ENCODE measurements at places on chromosomes 3 and 15.
A peak's percentile ranks its signal among the peaks of the same experiment; 100 is the strongest.

- DNase-seq = peak; percentile 9
Observed at GRCh38 chr3:180926526-180926925, 14.1 kb downstream of the FXR1 start.

GRCh38 chr3:45776611-45777010 lies 19.7 kb downstream of the SLC6A20 start:
- DNase-seq = no peak

DNA sequence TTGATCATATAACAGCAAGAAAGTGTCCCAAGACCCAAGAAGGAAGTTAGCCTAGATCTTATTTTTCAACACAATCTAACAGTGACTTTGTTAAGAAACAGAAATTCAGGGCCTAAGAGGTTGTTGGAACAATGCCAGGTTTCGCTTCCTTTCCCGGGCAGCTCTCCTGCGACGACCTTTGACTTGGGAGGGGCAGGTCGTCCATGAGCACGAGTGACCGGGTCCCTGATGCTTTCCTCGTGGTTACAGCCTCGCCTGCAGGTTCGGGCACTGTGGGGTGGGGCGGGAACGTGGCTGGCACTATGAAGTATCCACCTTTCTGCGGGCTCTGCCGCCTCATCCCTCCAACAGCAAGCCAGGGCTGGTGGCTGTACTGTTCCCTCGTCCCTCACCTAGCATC lies 90.1 kb upstream of the RGMA start:
- no peak for DNase-seq

- DNase-seq = no peak
Observed at GRCh38 chr3:172447611-172448579, at the start of gene GHSR. TSS of gene GHSR (minus strand) at chr3:172448456. CDS start at chr3:172448413, 43 bp downstream.

DNA sequence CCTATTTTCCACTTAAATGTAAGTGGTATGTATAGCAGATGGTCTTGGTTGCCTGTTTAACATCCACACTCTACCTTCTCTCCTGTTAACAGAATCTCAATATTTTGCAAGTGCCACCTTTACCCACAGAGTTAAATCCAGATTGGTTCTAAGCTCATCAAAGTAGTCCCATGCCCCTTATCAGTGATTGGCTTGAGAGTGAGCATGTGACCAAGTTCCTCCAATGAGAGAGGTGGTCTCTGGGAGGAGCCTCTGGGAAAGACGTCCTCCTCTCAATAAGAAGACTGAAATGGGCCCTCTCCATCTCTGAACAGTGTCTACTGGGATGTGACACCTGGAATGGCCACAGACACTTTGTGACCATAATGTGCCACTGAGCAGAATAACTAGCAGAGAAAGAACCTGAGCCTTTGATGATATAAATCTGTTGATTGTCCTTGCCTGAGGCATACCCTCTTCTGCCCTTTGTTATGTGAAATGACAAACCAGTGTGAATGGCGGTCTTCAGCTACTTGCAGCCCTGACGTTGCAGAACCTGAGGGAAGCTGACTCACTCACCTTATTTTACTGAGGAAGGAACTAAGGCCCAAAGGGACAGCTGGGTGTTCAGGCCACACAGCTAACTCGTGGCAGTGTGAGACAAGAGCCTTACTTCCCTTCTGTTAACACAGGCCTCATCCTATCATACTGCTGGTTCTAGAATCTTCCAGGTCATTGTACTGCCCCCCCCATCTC lies 42.4 kb upstream of the LARS2 start:
- DNase-seq = no peak

DNA sequence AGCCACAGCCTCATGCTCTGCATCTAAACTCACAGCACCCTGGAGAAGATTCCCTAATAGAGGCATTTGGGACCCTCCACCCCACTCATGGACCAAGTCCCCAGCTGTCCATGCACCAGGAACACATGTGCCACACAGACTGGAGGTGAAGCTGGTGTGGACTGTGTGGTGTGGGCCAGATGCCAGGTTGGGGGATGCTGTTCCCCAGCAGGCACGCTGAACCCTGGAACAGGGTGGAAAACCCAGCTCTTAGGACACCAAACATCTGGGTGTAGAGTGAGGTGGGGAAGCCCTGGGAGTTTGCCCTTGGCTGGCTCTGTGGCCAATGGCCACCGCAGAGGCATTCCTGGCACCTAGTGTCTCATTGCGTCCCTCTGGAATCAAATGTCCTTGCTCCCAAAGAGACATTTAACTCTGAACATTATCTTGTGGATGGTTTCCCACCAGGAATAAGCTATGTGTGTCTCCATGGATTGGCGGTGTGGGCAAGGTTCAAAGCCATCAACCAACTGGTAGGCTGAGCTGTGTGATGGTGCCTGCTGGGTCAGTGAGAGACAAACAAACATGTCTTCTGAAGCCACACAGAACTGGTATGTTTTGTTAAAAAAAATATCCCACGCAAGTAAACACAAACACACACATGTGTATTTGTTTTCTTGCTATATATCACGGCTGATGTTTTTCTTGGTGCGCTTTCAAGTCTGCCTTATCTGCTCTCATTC lies 65.0 kb downstream of the EXOG start:
- DNase-seq = no peak

DNA sequence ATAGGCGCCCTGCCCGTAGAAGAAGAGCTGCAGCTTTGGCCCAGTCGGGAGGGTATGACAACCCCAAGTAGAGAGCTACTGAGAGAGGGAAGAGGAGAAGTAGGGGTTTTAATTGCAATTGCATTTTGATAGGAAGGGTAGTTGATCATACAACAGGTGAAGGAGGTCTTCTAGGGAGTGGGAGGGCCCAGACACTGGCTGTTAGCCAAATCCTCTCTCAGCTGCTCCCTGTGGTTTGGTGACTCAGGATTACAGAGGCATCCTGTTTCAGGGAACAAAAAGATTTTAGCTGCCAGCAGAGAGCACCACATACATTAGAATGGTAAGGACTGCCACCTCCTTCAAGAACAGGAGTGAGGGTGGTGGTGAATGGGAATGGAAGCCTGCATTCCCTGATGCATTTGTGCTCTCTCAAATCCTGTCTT lies 408.9 kb upstream of the THBS1 start:
- DNase-seq = peak; percentile 98

GRCh38 chr3:99656624-99657023 lies 18.2 kb downstream of the COL8A1 start:
- DNase-seq = peak; percentile 50

- DNase-seq = no peak
Observed at GRCh38 chr15:25236861-25237155, 202.0 kb downstream of the UBE3A start.

DNA sequence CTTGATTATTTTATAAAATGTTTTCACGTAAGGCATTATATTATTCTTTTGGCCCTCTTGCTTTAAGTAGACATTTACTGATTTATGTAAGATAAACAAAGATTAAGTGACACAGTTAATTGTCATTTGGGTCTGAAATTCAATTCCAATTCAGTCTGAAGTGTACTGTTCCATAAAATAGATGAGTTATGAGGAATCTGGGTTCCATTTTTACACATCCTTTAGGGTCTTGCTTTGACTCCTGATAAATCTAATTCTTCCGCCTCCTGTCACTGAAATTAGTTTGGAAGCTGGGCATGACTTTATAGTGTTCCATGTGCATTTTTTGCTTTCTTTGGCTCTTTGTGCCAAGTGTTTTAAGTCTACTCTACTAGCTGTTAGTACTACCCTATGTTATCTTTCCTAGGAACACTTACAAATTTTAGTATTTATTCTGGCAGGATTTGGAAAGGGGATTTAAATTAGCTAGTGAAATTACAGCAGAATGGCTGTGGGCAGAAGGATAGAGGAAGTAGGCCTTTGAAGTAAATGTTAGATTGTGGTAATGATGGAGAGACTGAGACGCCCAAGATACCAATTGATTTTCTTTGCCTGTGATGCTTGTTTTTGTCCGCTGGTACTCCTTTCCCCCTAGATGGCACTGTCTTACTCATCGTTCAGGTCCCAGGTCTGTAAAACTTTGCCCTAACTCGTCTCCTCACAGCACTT lies 14.3 kb downstream of the ARL8B start:
- no peak for DNase-seq

GRCh38 chr3:35549690-35550089 lies 89.6 kb upstream of the ARPP21 start:
- DNase-seq = no peak

DNA sequence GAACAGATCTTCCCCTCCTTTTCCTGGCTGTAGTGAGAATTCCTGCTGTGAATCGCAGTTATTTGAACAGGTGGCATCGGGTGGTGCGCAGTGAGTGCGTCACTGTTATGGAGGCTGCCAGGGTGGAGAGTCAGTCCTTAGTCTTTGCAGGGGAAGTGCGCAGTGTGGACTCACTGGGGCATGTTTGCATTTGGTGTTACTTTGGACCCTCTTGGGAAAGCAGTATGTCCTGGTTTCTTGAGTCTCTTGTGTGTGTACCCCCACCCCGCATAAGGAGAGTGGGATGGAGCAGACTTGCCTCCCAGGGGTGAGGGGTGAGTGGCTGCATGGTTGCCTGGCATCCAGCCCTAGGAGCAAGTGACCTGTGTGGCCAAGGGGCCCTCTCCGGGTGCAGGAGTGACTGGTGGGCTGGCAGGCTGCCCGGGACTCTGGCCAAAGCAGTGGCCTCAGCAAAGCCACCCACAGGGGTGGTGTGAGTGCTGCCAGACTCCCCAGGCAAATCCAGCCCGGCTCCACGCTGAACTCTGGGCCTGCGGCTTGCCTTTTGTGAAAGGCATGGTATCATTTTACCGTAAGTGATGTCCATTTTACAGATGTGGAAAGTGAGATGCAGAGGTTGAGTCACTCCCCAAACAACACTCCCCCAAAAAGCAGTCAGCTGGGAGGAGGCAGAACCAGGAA lies 46.4 kb downstream of the DNASE1L3 start:
- peak; percentile 21 for DNase-seq

GRCh38 chr3:8648909-8649741 lies 4.5 kb upstream of the SSUH2 start:
- no peak for DNase-seq

GRCh38 chr15:60407415-60407805 lies 9.6 kb upstream of the ANXA2 start:
- peak; percentile 85 for DNase-seq

- DNase-seq = no peak
Observed at GRCh38 chr15:27845535-27846369, 253.4 kb downstream of the OCA2 start.

- DNase-seq = no peak
Observed at GRCh38 chr3:65559643-65560042, 479.1 kb downstream of the MAGI1 start.

DNA sequence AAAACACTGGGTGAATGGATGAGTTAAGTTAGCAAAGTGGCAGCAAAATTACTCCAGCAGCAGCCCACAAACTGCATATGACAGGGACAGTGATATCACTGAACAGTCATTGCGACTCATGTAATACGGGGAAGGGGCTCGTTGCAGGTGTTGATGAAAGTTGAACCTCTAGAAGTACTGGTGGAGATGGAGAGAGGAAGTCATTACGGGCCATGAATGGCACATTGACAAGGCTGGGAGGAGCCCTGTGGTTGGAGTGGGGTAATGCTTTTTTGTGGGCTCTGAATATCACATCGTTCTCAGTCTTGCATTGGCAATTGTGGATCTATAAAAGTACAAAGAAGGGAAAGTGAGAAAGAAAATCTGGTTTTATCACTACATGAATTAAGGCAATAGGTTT lies 278.1 kb downstream of the ZPLD1 start:
- DNase-seq = no peak

DNA sequence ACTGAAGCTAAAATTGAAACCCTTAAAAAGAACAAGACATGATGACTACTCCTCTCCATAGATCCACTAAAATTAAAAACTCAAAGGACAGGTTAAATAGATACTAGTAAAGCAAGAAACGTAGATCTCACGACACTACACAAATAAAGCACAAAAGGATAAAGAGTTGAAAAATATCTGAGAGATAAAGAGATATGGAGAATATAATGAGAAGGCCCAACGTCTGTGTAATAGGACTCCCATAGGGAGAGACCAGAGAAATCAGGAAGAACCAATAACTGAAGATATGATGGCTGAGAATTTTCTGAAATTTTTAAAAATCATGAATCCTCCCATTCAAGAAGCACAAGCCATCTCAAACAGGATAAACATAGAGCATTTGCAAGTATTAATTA lies 45.6 kb upstream of the PRICKLE2 start:
- DNase-seq = no peak

- no peak for DNase-seq
Observed at GRCh38 chr3:23904545-23904944, 12.2 kb downstream of the NKIRAS1 start.

DNA sequence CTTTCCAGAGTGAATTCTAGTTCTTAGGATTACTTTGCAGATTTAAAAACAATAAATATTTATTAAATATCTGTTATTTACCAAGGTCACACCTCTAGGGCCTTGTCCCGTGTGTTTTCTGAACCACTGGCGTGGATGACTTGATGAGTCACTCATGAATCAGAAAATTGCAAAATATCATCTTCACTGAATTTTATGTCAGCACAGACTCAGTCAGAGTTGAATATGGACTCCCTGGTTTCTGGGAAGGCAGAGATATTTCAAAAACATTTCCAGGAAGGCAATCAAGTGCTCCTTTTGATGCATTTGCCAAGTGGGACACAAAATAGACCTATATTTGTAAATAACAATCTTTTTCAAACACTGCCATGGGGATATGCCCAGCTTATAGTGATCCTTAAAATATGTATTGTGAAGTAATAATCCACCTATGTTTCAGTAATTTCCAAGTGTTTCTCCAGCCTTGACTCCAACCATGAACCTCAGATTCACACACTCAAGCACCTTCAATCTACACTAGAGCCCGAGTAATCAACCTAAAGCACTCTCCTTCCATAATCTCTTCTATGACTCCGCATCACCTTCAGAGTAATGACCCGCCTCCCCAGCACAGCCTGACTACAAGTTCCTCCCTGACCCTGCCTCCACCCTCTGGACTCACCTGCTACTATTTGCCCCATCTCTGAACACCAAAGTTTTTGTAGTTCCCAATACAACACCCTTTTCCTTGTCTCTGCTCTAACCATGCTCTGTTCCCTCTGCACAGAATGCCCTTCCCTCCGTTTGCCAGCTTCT lies 24.3 kb downstream of the DPH3 start:
- DNase-seq = peak; percentile 75

- peak; percentile 62 for DNase-seq
Observed at GRCh38 chr3:55486857-55487380, at the start of gene WNT5A. TSS of gene WNT5A (minus strand) at chr3:55487306. CDS start at chr3:55486985, 321 bp downstream.

DNA sequence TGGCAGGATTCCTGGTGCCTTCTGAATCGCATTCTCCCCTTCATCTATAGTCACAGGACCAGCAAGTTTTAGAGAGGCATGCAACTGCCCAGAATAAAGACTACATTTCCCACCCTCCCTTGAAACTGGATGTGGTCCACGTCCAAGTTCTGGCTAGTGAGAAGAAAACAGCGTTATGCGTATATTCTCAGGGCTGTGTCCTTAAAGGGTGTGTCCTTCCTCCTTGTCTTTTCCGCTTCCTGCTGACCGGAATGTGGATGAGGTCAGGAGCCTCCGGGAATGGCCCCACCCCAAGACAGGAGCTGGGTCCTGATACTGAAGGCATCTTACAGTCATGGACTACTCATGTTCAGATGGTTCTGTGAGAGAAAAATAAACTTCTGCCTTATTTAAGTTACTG lies 20.2 kb downstream of the CHST2 start:
- DNase-seq = no peak

- no peak for DNase-seq
Observed at GRCh38 chr3:127729556-127730056, 56.9 kb downstream of the ABTB1 start.

GRCh38 chr3:65342084-65342683 lies 654.4 kb upstream of the ADAMTS9 start:
- peak; percentile 22 for DNase-seq

- DNase-seq = no peak
Observed at GRCh38 chr3:4067893-4068292, 235.3 kb upstream of the SETMAR start.

Data from AG10803 (cell line).